ENCODE measurements at places on chromosomes 2 and 18.

GRCh38 chr18:54197747-54198411 lies 26.6 kb downstream of the MBD2 start:
- no peak for DNase-seq

DNA sequence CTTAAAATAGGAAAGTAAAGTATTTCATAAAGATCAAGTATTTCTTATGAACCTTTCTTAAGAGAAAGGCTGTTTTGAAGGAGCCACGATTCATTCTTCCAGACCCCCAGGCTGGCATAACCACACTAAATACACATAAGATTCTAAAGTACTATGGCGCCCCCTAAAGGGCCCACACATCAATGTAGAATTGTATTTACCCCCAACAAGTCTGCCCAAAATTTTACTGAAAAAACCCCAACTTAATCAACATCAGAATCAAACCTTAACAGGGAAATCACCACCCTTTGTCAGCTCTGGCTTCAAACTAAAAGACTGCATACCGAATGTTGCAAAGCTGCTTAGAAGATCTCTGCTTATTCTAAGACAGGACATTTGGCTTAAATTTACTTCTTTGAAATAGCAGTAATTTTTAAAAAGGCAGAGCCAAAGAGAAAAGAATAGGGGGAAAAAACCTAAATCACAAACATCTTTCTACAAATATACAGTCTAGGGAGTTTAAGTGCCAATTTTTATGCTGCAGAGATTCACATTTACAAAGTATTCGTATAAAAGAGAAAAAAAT lies 20.4 kb upstream of the BCL2 start:
- peak; percentile 59 for DNase-seq

DNA sequence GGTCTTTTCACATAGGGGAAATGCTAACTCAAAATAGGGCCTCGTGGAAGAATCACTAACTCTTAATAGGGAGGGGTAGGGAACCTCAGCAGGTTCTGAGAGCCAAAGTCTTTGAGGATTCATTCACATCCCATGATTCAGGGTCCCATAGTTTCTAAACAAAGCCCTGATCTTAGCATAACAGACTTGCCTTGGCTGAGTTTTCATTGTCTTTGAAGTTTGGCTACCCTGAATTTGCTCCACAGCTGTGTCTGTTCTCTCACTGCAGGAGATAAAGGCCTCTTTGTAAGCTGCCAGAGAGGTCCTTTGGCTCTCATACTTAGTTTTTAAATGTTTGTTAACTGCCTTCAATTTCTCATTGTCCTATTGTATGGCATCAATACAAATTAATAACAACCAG lies 54.5 kb downstream of the ZDBF2 start:
- DNase-seq = peak; percentile 23

DNA sequence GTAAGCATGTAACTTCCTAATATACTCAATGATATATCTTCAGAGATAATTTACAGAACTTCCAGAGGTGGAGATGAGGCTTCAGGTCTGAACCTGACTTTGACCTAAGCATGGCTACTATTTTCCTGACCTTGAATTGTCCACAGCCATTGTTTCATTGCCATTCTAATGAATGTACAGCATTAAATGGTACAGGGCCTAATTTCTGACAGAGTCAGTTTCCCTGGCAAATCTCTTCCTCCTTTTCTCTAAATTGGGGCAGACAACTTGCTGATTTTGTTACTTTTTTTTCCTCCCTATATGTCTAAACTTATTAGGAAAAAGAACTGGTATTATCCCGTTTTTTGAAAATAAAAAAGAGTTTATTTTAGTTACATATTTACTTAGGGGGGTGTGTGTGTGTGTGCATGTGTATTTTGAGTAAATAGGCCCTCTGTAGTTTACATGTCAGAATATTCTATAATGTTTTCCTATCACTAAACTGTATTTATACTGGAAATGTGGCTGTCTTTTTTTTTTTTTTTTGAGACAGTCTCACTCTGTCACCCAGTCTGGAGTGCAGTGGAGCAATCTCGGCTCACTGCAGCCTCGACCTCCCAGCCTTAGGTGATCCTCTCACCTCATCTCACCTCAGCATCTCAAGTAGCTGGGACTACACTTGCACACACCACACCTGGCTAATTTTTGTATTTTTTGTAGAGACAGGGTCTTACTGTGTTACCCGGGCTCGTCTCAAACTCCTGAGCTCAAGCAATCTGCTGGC lies 43.3 kb upstream of the SCN9A start:
- no peak for DNase-seq

- DNase-seq = no peak
Measured at GRCh38 chr2:190679813-190680591, 31.1 kb downstream of the NAB1 start.

DNA sequence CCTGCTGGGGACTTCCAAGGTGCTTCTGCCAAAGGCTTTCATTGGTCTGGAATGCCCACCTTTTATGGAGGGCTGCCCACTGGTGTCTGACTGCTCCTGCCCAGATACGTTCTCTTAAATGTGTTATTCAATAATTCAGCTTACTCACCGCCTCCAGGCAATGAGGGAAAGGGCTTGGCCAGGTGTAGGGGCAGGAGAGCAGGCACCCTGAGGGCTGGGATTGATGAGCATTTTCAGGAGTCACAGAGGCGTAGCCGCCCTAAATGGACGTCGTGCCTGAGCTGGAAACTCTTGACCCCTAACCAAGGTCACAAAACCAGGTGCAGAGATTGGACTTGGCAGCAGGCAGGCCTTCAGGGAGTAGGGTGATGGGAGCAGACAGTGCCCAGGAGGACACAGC lies 26.8 kb downstream of the MAL start:
- no peak for DNase-seq

DNA sequence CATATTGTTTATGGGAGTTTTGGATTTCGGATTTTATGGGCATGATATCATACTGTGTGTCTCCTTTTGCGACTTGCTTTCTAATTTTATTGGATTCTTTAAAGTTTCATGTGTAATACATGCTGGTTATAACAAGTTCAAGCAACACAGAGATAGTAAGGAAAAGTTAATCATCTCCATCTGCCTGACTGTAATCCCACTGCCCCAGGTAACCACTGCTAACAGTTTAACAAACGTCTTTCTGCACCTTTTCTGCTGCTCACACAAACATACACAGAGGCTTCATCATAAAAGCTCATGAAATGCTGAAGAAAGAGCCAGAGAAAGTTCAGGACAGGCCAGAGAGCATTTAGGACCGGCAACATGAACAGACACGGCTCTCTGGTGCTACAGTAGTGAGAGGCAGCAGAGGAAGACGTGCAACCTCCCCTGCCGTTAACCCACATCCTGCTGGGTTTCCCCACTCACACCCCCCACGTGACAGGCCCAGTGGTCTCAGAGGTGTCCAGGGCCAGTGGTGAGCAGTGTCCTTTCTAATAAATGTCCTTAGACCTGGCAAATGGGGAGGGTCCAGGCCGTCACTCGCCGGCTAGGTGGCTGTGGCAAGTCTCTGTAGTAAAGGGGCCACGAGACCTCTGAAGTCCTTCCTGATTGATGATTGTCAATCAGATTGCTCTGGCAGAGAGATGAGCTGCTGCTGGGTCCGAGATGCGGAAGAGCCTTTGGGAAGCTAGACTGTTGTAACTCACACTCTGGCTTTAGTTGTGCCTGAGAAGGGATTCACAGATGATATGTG lies 43.0 kb upstream of the SLC1A4 start:
- DNase-seq = no peak

DNA sequence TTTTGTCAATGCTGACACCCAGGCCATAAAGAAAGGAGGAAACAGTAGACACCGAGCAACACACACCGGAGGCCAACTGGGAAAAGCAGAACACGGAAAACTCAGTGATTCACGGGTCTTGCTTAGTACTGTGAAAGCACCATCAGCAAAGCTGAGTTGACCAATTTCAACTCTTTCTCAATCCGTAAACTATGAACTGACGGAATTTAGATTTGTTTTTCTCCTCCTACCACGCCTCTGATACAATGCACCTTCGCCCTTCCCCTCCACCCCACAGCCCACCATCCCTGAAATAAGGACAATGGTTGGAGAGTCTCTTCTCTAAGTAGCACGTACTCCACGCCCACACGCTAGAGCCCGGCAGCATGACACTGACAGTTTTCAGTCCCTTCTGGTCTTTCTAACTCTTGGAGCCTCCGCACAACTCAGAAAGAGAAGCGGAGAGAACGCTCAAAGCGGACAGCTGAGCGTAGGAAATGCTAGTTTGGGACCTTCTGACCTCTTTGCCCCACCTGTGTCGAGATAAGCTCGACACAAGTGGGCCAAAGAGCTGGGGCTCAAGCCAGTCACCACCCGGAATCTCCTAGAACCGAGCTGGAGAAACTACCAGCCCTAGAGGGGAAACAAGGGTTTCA lies 669 bp downstream of the LNPK start:
- DNase-seq = no peak

- no peak for DNase-seq
Measured at GRCh38 chr2:226130192-226130591, 669.4 kb downstream of the IRS1 start.

DNA sequence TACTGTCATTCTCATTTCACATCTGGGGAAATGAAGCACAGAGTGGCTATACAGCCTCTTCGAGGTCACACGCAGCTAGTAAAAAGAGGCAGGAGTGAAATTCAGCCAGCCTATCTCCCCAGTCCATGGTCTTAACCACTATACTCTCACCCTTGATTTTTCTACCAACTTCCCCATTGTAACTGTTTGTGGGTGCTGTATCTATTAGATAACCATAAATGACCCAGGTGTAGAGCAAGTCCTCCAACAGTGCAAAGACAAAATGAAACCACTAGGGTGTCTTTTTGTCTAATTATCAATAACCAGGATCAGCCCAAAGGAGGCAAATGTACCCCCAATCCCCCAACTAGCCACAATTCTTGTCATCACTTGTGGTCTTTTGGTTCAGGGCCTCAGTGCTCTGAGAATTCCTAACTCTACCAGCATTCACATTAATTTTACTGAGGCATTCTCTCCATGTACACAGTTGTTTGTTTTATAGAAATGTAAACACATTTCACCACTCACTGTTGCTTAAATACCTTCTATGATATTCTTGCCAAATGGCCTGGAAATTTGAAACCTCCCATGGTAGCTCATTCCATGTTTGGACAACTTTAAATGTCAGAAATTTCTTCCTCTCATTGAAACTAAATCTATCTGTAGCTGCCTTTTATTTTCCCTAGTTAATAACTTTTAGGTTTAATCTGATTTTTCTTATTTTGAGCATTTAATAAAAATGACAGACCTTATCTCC lies 58.7 kb downstream of the SLC40A1 start:
- DNase-seq = no peak

DNA sequence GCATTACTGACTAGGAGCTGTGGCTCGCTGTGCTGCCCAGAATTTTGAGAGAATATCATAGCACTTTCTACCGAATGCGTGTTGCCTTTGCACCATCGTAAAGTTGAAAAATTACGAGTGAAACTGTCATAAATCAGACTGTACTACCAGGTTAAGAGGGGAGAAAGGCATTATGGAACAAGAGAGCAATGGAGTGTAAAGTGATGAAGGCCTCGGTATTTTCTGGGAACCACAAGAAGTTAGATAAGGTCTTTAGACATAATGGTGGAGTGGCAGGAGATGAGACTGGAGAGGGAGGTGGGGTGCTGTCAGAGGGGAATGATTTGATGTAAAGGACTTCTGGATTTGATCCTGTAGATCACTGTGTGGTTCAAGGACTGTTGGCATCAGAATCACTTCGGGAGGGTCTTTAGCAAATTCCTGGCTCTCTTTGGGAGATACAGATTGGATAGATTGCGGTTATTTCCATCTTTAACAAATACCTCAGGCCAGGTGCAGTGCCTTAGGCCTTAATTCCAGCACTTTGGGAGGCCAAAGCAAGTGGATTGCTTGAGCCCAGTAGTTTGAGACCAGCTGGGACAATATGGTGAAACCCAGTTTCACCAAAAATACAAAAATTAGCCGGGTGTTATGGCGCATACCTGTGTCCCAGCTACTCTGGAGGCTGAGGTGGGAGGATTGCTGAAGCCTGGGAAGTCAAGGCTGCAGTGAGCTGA lies 4.9 kb upstream of the ADGRF3 start:
- no peak for DNase-seq

DNA sequence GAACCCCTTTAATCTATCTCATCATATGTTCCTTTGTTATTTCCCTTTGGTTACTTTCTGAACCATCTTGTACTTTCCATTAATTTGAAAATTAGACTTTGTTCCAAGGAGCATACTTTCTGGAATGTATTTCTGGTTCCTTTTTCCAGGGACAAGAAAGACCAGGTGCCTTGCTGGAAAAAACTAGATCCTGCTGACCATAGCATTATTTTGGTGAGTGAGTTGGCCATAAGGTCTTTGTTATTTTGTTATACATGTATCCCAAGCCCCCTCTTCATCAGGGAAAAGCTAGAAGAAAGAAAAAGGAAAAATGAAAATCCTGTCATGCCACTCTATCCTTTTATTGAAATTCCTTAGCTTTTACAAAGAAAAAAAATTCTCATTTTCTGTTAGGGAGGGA lies 228.1 kb upstream of the TFPI start:
- no peak for DNase-seq

DNA sequence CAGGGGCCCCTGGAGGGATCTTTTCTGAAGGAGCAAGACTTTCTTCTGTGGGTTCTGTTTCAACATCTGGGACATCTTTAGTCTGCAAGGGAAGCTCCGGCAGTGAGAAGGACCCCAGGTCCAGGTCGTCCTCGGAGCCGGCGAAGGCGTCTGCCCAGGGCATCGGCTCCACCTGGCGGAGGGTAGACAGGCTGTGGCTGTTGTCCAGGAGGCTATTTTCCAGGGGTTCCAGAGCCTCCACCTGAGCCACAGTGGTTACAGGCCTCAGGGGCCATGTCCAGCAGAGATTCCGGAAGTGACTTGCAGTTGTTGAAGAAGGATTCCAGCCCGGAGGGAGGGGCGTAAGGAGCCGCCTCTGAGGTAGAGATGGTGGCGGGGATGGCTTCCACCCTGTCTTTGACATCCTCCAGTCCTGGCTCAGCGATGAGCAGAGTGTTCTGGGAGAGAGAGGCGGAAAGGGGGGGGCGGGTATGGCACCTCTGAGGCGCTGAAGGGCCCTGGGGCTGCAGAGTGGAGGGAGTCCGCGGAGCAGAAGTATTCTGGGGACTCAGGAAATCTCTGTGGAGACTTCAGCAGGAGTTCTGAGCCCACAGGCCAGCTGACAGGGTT lies 891.3 kb upstream of the LRRTM1 start:
- no peak for DNase-seq

DNA sequence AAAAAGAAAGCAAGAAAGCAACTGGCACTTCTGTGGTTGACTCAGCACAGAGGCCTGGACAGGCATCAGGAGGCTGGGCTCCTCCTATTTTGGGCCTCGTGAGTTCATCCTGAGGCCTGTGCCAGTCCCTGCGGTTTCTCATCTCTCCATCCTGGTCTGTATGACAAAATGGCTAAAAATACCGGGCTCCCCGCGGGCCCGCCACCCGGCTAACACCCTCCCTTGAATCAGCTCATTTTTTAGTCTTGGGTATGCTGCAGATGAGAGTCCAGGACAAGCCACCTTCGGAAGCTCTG lies 62.3 kb upstream of the YWHAQ start:
- no peak for DNase-seq

DNA sequence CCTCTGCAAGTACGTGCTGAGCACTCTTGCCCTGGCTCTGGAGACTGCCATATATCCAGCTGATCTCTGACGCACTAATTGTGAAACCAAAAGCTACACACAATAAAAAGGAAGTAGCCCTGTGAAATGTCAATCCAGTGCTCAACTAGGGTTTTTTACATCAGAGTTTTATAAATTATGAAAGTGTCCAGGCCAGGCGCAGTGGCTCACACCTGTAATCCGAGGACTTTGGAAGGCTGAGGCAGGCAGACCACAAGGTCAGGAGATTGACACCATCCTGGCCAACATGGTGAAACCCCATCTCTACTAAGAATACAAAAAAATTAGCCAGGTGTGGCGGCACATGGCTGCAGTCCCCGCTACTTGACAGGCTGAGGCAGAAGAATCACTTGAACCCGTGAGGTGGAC lies 24.5 kb upstream of the PEX13 start:
- no peak for DNase-seq

Data from neuronal stem cell (in vitro differentiated cells).